ENCODE measurements at places on chromosomes 5 and 9. TPM values are rescaled to one million over a fixed set of nuclear protein-coding genes. Genes with fewer than 3 reads are reported as not detected.

GRCh38 chr5:165305596-165305995, 1800.2 kb downstream of the MAT2B start:
- no peak for DNase-seq

GRCh38 chr5:130773813-130774212, 391.2 kb downstream of the HINT1 start:
- DNase-seq: no peak

Gene PCDHA13
- total RNA-seq: 16.2 TPM

Gene CARD19
- 17.7 TPM for total RNA-seq

Gene GNG10
- 15.2 TPM for total RNA-seq

Measured in cerebellum (tissue), 4 donors.